ENCODE measurements at places on chromosomes 3 and 15. TPM values are rescaled to one million over a fixed set of nuclear protein-coding genes. Genes with fewer than 3 reads are reported as not detected.
A peak's percentile ranks its signal among the peaks of the same experiment; 100 is the strongest.

- no peaks in the 10 kb centered on the region for H3K27me3 ChIP-seq
- no peak overlapping the region for H3K27ac ChIP-seq
- no peak overlapping the region for H3K4me3 ChIP-seq
- DNase-seq: no peak
- no peaks in the 10 kb centered on the region for H3K4me1 ChIP-seq
- no peaks in the 10 kb centered on the region for H3K36me3 ChIP-seq
Measured at GRCh38 chr3:26307192-26307591, 315.4 kb upstream of the LRRC3B start.

- H3K27ac ChIP-seq: peak overlapping the region; percentile 87
- no peaks in the 10 kb centered on the region for H3K36me3 ChIP-seq
- peaks cover 5% of the 10 kb centered on the region for H3K27me3 ChIP-seq
Measured at GRCh38 chr15:62059108-62059815, 985 bp downstream of the VPS13C start.

GRCh38 chr15:81863162-81863561 lies 182.7 kb downstream of the MEX3B start:
- H3K27me3 ChIP-seq: no peaks in the 10 kb centered on the region
- no peak overlapping the region for H3K4me3 ChIP-seq
- DNase-seq: no peak
- H3K4me1 ChIP-seq: no peaks in the 10 kb centered on the region

- H3K36me3 ChIP-seq: no peaks in the 10 kb centered on the region
- DNase-seq: no peak
- H3K27me3 ChIP-seq: no peaks in the 10 kb centered on the region
Measured at GRCh38 chr15:94023531-94023930, 207.8 kb upstream of the MCTP2 start.

GRCh38 chr15:36294359-36294758 lies 285.1 kb upstream of the CDIN1 start:
- H3K4me3 ChIP-seq: no peak overlapping the region
- DNase-seq: no peak
- H3K4me1 ChIP-seq: no peaks in the 10 kb centered on the region
- H3K36me3 ChIP-seq: no peaks in the 10 kb centered on the region
- no peak overlapping the region for H3K27ac ChIP-seq

GRCh38 chr3:179196098-179196497 lies 47.9 kb downstream of the PIK3CA start:
- DNase-seq: no peak
- H3K4me3 ChIP-seq: no peak overlapping the region
- peaks cover 10% of the 10 kb centered on the region for H3K36me3 ChIP-seq
- no peak overlapping the region for H3K27ac ChIP-seq
- H3K4me1 ChIP-seq: no peaks in the 10 kb centered on the region

- H3K36me3 ChIP-seq: no peaks in the 10 kb centered on the region
- DNase-seq: no peak
Measured at GRCh38 chr3:111369958-111370357, 172.0 kb upstream of the CD96 start.

DNA sequence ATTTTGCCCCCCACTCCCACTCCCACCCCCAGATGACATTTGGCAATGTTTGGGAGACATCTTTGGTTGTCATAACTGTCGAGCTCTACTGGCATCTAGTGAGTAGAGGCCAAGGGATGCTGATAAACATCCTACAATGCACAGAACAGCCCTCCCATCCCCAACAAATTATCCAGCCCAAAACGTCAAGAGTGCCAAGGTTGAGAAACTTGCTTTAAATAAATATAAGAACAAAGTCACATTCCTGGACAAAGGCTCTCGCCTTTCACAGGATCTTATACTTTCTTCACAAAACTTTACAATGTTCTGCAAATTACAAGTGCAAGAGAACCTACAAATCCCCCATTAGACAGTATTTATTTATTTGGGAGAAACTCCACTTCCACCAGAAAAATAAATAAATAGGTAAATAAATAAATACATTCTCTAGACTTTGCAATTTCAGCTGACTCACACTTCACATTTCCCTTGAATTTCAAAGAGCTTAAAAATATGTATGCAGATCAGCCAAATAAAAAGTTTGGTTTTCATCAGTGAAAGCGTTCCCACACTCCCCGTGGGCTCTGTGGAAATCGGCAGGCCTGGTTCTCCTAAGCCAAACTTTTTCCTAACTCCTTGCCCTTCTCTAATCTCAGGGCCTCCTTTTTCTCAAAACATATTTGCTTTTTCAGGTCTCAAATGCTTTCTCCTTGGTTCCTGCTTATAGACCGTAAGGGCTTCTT lies 12.7 kb upstream of the CPA3 start:
- no peaks in the 10 kb centered on the region for H3K36me3 ChIP-seq
- no peaks in the 10 kb centered on the region for H3K4me1 ChIP-seq

DNA sequence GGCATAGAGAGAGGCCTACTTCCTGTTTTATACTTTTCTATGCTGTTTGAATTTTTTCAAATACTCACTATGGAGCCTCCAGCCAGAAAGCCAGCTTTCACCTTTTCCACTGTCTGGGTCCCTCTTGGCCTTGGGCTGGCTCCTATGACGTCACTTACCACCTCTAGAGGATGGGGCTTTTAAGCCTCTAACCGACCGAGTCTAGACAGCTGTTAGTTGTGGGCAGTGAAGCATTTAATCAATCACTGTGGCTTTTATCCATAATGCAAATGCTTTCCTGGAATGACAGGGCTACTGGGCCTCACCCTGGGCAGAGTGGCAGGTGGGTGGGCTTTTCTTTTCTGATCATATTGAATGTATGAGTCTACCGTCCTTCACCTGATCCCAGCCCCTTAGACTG lies 61.9 kb downstream of the LRRK1 start:
- no peaks in the 10 kb centered on the region for H3K4me1 ChIP-seq
- no peaks in the 10 kb centered on the region for H3K36me3 ChIP-seq
- no peak overlapping the region for H3K27ac ChIP-seq
- H3K27me3 ChIP-seq: no peaks in the 10 kb centered on the region
- no peak for DNase-seq

DNA sequence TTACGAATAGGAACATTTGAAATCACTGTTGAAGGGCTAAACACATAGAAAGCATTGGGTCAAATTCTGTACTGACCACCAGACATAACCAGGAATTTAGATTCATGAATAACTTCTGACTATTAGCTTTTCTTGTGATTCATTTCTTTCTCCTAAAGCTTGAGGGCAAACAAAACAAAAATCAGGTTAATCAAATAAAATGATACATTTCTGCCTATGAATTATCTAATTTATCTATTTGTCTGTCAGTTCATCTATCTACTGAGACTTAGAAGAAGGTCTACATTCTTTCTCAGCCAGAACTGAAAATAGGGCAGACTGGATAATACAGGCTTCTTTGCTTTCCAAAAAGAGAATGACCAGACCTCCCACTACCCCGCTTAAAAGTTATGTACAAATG lies 65.9 kb upstream of the ST3GAL6 start:
- H3K36me3 ChIP-seq: no peaks in the 10 kb centered on the region
- no peaks in the 10 kb centered on the region for H3K4me1 ChIP-seq
- no peak overlapping the region for H3K4me3 ChIP-seq
- H3K27ac ChIP-seq: no peak overlapping the region
- DNase-seq: no peak
- H3K27me3 ChIP-seq: no peaks in the 10 kb centered on the region

- H3K27ac ChIP-seq: no peak overlapping the region
- no peaks in the 10 kb centered on the region for H3K36me3 ChIP-seq
- H3K4me3 ChIP-seq: peak overlapping the region; percentile 49
Measured at GRCh38 chr15:78565951-78566774, 843 bp downstream of the CHRNA5 start.

GRCh38 chr3:196063049-196063448 lies 18.8 kb downstream of the TFRC start:
- H3K27me3 ChIP-seq: no peaks in the 10 kb centered on the region
- DNase-seq: no peak
- no peak overlapping the region for H3K4me3 ChIP-seq
- no peaks in the 10 kb centered on the region for H3K4me1 ChIP-seq

DNA sequence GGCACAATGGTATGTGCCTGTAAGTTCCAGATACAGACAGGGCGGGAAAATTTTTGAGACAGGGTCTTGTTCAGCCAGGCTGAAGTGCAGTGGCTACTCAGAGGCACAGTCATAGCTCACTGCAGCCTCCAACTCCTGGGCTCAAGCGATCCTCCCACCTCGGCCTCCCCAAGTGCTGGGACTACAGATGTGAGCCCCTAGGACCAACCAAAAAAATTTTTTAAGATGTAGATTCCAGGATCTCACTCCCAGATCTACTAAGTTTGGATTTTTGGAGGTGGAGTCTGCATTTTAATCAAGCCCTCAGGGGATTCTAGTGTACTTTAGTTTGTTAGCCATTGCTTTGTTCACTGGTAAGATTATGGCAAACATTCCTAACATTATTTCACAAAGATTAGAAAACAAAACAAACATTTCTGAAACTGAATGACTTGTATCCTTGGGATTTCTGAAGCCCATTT lies 2.7 kb downstream of the LIPH start:
- H3K36me3 ChIP-seq: no peaks in the 10 kb centered on the region
- H3K4me1 ChIP-seq: no peaks in the 10 kb centered on the region
- no peak for DNase-seq
- H3K4me3 ChIP-seq: no peak overlapping the region

DNA sequence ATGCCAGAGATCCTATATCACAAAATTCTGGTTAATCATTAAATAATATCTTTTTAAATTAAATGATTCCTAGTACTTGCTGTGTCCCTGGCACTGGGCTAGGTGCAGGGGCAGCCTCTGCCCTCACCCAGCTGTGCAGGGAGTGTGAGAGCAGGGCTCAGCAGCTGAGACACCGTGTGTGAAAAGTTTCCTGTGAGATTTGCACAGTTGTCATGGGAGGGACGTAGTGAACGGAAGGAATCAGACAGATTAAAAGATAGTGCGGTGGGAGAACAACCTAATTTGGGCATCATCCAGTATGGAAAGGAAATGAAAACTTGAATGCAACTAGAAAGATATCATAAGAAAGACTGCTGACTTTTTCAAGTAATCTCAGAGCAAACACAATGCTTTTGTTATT lies 204.1 kb downstream of the SSR3 start:
- H3K27me3 ChIP-seq: no peaks in the 10 kb centered on the region
- H3K27ac ChIP-seq: no peak overlapping the region
- DNase-seq: no peak
- H3K36me3 ChIP-seq: no peaks in the 10 kb centered on the region

DNA sequence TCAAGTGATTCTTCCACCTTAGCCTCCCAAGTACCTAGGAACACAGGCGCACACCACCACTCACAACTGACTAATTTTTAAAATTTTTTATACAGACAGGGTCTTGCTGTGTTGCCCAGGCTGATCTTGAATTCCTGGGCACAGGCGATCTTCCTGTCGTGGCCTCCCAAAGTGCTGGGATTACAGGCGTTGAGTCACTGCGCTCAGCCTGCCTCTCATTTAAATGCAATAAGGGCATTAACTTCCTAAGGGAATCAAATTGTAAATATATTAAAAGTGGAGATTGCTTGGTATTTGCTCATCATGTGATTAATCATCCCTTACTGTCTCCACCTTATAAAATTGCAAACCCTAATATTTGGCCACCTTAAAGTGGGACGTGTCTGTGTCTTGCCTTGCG lies 65.2 kb downstream of the PGPEP1L start:
- H3K4me3 ChIP-seq: no peak overlapping the region
- peaks cover 34% of the 10 kb centered on the region for H3K36me3 ChIP-seq
- no peaks in the 10 kb centered on the region for H3K27me3 ChIP-seq
- H3K27ac ChIP-seq: no peak overlapping the region

DNA sequence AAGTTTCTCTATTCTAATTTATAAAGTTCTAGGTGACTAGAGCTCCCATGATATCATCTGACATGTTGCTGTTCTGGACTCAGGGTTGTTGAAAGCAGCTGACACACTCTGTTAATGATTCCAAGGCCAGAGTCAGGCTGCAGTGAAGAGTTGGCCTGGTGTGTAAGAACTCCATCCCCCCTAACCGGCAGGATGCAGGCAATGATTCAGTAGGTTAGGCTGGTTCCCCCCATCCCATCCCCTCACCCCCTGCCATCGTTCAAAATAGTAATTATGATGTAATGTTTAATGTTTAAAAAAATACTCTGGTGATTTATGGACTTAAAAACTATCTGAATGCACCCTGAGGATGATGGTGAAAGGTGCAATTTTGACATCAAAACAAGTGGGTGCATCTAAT lies 4.6 kb upstream of the TRIM71 start:
- peaks cover 5% of the 10 kb centered on the region for H3K27me3 ChIP-seq
- peaks cover 16% of the 10 kb centered on the region for H3K4me1 ChIP-seq
- no peak overlapping the region for H3K4me3 ChIP-seq
- no peaks in the 10 kb centered on the region for H3K36me3 ChIP-seq

- H3K4me1 ChIP-seq: no peaks in the 10 kb centered on the region
- no peak overlapping the region for H3K4me3 ChIP-seq
- H3K27ac ChIP-seq: no peak overlapping the region
- H3K27me3 ChIP-seq: no peaks in the 10 kb centered on the region
- no peaks in the 10 kb centered on the region for H3K36me3 ChIP-seq
Measured at GRCh38 chr3:153142961-153143360, 19.1 kb upstream of the RAP2B start.

GRCh38 chr3:17179381-17180205 lies 294.8 kb downstream of the PLCL2 start:
- H3K4me1 ChIP-seq: peaks cover 15% of the 10 kb centered on the region
- no peaks in the 10 kb centered on the region for H3K27me3 ChIP-seq
- H3K4me3 ChIP-seq: no peak overlapping the region
- peak; percentile 65 for DNase-seq
- no peaks in the 10 kb centered on the region for H3K36me3 ChIP-seq
- no peak overlapping the region for H3K27ac ChIP-seq

The OR5K2 gene
- not detected for total RNA-seq

The EOMES gene
- 64.0 TPM for total RNA-seq

The C2CD4A gene
- not detected for total RNA-seq

The CFAP100 gene
- not detected for total RNA-seq

The KNG1 gene
- total RNA-seq: not detected

Measured in natural killer cell (primary cell).